ENCODE measurements at places on chromosomes 5 and 9.

- peak; percentile 13 for DNase-seq
Observed at GRCh38 chr9:84652496-84653120, 16.9 kb upstream of the NTRK2 start.

DNA sequence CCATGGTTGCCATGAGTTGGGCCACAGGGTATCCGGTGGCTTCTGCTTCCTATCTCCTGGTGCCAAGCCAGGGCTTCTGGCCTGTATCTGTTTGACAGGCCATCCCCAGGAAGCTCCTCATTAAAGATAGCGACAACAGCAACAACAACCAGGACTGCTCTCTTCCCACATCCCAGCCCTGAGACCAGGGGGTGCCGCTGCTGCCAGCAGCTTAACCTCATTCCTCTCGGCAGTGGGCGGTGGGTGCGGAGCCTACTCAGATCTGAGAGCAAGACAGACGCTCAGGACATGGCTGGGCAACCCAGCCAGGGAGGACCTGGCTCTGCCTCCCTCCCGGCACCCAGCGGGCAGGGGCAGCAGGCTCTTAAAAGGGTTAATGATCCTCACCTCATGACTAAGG lies 98.3 kb downstream of the PSD2 start:
- DNase-seq: no peak

DNA sequence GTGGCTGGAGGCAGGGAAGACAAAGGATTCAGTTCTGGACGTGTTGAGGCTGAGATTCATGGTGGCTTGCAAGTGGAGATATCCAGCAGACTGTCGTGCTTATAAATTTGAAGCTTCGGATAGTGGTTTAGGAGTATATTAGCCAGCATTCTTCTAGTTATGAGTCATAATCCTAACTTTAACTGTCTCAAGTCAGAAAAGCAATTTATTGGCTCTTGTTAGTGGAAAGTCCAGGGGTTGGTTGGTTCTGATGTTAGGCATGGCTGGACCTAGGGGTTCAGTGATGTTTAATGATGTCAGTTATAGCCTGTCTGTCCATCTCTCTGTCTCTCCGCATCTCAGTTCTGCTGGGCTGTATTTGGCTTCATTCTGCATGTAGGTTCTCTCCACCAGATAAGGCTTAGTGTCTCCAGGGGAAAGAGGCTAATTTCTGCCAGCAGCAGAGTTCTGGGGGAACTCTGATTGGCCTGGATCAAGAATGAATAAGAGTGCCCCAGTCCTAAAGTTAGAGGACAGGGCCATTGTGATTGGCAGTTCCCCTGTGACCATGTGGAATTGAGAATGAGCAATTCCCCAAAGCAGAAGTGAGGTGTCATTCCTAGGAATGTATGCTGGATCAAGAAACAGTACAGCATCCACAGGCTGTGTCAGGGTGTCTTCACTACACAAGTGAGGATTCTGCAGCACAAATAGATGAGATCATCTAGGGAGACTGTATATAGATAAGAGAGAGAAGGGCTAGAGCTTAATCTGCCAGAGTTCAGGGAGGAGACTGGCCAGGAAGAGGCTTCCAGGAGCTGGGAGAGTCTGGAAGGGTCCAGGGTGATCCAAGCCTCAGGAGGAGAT lies 72.9 kb upstream of the SHB start:
- DNase-seq: no peak

DNA sequence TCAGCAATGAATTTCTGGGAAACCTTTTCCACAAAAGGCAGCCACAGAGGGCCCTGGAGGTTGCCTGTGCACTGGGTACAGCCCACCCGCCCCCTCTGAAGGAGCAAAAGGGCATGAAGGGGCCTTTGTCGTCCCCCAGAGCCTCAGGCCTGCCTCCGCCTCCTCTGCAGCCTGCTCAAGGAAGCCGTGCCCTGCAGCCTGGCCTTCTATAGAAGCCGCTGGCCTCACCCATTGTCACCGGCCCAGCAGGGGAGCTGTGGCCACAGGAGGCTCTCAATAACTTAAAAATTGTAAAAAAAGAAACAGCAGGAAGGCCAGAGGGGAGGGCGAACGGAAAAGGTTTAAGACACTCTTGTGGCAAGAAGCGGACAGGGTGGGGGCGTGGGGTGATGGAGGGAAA lies 213.3 kb downstream of the IRX2 start:
- no peak for DNase-seq

- no peak for DNase-seq
Observed at GRCh38 chr5:134092875-134093274, 21.6 kb upstream of the TCF7 start.

DNA sequence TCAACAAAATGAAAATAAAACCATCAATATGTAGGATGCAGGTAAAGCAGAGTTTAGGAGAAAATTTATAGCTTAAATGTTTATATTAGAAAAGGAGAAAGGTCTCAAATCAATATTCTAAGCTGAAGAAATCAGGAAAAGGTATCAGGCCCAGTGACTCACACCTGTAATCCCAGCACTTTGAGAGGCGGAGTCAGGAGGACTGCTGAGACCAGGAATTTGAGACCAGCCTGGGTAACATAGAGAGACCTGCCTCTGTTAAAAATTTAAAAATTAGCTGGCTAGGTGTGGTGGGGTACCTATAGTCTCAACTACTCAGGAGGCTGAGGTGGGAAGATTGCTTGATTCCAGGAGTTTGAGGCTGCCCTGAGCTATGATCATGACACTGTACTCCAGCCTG lies 32.2 kb downstream of the CCDC69 start:
- DNase-seq: no peak

DNA sequence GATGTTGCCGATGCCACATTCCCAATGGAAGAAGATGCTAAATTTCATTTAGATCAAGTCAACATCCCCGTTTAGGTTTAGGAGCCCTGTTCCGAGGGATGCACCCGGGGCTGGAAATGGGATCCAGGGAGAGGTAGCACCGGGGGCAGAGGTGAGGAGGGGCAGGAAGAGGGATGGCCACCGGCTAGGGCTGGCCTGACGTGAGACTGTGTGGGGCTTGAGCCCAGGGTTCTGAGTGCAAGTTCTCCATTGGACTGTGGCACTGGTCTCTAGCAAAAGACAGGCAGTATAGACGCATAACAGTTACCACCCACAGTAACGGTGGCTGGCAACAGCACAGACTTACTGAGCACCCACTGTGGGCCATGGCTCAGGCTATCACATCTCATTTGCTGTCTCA lies 209.0 kb upstream of the MVB12B start:
- DNase-seq: no peak

- no peak for DNase-seq
Observed at GRCh38 chr9:32401488-32401887, 17.0 kb downstream of the ACO1 start.

DNA sequence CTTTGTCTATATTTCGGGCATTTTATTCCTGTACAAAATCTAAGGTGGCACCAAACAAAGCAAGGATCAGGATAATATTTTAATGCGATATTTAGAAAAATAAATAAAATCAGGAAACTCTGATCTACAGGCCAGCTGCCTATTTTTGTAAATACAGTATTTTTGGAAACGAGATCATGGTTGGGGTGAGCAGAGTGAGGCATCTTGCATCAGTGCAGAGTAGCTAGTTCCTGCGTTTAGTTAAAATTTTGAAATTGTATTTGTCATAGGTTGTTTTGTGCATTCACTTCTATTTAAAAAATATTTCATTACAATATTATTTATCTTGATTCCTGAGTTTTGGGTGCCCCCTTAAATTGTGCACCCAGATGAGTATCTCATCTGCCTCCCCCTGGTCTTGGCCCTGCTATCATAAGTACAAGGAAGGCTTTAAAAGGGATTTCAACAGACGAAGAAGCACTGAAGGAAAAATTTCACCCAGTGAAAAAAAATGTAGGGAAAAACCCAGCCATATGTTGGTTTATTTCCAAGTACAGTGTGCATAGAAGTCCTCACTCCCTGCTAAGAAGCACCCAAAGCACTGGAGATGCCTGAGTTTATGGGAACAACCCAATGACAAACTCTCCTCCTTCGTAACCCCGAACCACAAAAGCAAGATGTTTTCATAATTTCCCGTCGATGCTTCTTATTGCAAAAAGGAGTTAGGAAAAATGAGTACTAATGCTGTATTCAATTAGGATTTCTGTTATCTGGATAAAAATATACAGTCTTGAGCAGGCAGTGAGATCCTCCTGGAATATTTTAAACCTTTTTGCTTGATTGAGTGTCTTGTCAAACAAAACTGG lies 304.7 kb upstream of the CLINT1 start:
- DNase-seq: no peak

DNA sequence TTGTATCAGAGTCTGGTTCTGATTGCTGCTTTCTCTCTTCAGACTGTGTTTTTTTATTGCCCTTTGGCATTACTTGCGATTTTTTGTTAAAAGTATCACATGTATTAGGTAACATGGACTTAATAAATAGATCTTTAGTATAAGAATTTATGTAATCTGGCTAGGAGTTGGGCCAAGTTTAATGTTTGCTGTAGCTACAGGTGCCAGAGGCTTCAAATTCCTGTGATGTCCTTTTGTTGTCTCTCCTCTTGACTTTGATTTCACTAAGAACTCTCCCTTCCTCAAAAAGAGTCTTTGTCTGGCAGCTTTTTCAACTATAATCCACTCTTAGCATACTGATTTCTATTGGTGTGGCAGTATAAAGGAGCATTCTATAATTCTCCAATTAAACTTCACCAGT lies 313.1 kb downstream of the DTWD2 start:
- no peak for DNase-seq

DNA sequence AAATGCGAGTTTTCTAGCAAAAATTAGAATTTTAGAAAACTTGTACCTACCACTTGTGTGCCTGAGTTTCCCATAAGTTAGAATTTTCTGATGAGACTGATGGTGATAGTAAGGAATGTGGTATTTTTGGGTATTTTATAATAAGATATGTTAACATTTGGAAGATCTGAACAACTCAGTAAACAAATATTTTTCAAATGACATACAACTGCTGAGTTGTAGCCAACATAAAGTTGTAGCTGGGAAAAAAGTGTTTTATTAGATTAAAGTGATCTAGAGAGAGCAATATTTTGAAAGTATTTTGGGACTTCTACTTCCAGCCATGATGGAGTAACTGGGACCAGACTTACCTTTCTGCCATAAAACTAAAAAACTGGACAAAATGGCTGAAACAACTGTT lies 37.9 kb downstream of the GEMIN5 start:
- no peak for DNase-seq

DNA sequence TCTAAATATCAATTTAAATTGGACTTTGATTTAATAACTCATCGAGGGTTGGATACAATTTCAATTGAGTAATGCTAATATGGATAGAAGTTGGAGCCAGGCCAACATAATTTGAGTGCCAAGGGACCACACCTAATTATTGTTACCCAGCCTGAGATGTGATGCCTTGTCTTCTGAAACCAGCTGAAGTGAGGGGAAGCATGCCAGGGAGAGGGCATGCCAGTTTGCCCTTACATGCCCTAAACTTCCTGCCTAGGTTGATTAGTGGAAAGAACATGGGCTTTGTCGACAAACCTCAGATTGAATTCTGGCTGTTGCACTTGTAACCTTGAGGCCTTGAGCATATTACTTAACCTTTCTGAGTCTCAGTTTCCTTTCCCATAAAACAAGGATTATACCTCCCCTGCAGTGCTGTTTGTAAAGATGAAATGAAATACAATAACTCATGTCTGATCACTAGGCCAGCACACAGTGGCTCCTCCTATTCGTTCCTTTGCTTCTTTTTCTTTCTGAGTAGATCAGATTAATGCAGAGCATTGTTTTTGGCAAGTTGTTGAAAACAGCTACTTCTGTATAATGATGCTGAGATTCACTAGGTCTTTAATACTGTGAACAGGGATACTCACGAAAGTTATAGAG lies 412.8 kb downstream of the TLE4 start:
- DNase-seq: no peak

DNA sequence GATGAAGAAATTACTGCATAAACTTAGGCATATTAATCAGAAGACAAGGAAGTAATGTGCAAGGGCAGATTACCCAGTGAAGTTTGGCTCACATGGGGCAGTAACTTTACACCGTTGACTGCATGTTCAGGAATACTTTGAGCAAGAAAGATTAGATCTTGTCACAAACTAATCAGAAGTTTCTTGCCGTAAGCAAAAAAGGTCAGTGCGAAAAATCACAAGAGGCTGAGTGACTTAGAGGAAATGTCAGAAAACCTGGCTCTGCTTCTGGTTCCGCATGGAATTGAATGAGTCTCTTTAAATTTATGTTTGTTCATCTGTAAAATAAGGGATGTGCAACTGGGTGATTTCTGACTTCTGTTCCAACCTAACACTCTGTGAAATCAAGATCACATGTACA lies 64.4 kb downstream of the PARP8 start:
- DNase-seq: peak; percentile 63

GRCh38 chr5:72184408-72184807 lies 77.1 kb downstream of the MAP1B start:
- DNase-seq: no peak

DNA sequence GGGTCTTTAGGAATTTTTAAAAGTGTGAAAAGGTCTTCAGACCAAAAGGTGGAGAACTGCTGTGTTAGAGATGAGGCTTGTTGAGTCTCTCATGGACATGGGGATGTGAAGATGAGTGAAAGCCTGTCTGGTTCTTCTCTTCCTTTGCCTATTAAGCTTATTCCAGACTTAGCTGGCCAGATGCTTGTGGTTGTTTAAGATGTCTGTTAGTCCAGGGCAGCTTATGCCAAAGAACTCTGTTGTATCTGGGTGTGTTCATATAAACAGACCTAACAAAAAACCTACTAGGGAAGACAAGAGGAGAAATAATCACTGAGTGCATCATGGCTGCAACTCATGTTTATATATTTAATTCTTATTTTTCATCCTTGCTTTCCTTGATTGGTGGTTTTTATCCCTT lies 57.5 kb upstream of the NCS1 start:
- no peak for DNase-seq

GRCh38 chr9:136090768-136091581 lies 4.1 kb downstream of the NACC2 start:
- no peak for DNase-seq

DNA sequence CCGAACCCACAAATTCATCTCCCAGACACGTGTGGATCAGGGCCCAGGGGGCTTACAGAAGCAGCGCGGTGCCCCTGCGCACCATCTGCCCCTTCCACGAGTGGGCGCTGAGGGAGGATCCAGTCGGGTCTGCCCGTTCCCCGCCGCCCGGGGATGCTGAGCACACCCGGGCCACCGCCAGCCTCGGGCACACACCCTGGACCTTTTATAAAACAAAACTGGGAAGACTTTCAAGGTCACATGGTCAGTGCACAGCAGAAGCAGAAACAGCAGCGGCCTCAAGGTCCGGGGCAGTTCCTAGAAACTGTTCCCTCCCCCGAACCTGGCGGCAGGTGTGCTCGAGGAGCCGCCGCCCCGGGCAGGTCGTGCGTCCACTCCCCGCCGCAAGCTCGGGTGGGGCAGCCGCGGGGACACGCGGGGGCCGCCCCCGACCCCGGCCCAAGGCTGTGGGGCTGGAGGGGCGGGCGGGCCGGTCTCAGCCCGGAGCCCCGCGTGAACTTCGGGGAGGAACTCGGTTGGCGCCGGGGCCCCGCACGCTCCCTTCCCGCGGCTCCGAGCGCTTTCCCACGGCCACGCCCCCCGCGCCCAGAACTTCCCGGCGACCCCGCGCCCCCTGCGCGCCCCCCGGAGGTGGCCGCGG lies 633 bp upstream of the PPP1R26 start:
- DNase-seq: peak; percentile 70

GRCh38 chr5:176157656-176158055 lies 80.6 kb upstream of the SIMC1 start:
- DNase-seq: no peak

GRCh38 chr5:37495210-37495609 lies 116.1 kb downstream of the WDR70 start:
- peak; percentile 54 for DNase-seq

GRCh38 chr9:121538221-121538620 lies 38.6 kb upstream of the GGTA1 start:
- DNase-seq: peak; percentile 65

GRCh38 chr5:94313696-94314095 lies 304.7 kb downstream of the KIAA0825 start:
- no peak for DNase-seq

- peak; percentile 61 for DNase-seq
Observed at GRCh38 chr5:123512611-123513461, 859 bp downstream of the CSNK1G3 start.
